ENCODE measurements at places on chromosomes 4 and X. TPM values are rescaled to one million over a fixed set of nuclear protein-coding genes. Genes with fewer than 3 reads are reported as not detected.

The MOB1B gene
- total RNA-seq = 7.3 TPM

The CWH43 gene
- not detected for total RNA-seq

The UCHL1 gene
- total RNA-seq = 959 TPM

The KLHL4 gene
- total RNA-seq = 4.9 TPM

The PAK3 gene
- total RNA-seq = not detected

The SMR3B gene
- not detected for total RNA-seq

The UGT2B11 gene
- total RNA-seq = not detected

The CPZ gene
- 0.28 TPM for total RNA-seq

The GPRIN3 gene
- total RNA-seq = 3.4 TPM

The SOX3 gene
- total RNA-seq = not detected

The PRKG2 gene
- total RNA-seq = 1.4 TPM

The MAGEB2 gene
- total RNA-seq = not detected

The IL2 gene
- total RNA-seq = not detected

The TAF7L gene
- total RNA-seq = not detected

The GLRA3 gene
- not detected for total RNA-seq

The SYNPO2 gene
- total RNA-seq = 1.0 TPM

The ODAPH gene
- not detected for total RNA-seq

The ZMAT1 gene
- total RNA-seq = not detected

The TACC3 gene
- total RNA-seq = 99.4 TPM

The FAM47E gene
- not detected for total RNA-seq

The GRID2 gene
- not detected for total RNA-seq

The CCNA2 gene
- 49.1 TPM for total RNA-seq

The SHROOM2 gene
- 0.61 TPM for total RNA-seq

The NEK1 gene
- total RNA-seq = 2.5 TPM

The PPARGC1A gene
- total RNA-seq = not detected

The NR3C2 gene
- total RNA-seq = not detected

The BST1 gene
- total RNA-seq = 17.0 TPM

The SPP1 gene
- 218 TPM for total RNA-seq

The STPG2 gene
- total RNA-seq = not detected

The HPSE gene
- total RNA-seq = 1.3 TPM

The PWWP3B gene
- not detected for total RNA-seq

The ETDB gene
- not detected for total RNA-seq

The BLOC1S4 gene
- total RNA-seq = 16.5 TPM

The SHROOM3 gene
- 11.1 TPM for total RNA-seq

The VEGFC gene
- total RNA-seq = 11.2 TPM

The AREG gene
- 47.0 TPM for total RNA-seq

The DRD5 gene
- total RNA-seq = not detected

The IRS4 gene
- not detected for total RNA-seq

The ZIC3 gene
- total RNA-seq = not detected

The XG gene
- not detected for total RNA-seq

The TMSB15A gene
- total RNA-seq = 0.85 TPM

The TCEAL5 gene
- total RNA-seq = not detected

The TMEM128 gene
- total RNA-seq = 10.7 TPM

The ZNF157 gene
- 0.07 TPM for total RNA-seq

The PNCK gene
- not detected for total RNA-seq

The CYLC1 gene
- total RNA-seq = not detected

The PABPC1L2A gene
- total RNA-seq = not detected

The RS1 gene
- total RNA-seq = not detected

The NLGN4X gene
- not detected for total RNA-seq

The HELT gene
- not detected for total RNA-seq

The PABPC4L gene
- 0.09 TPM for total RNA-seq

The NKX6-1 gene
- total RNA-seq = 0.48 TPM

The LDB2 gene
- total RNA-seq = not detected
